ENCODE measurements at places on chromosomes 5 and 9.

GRCh38 chr5:79697222-79698170, 7.9 kb downstream of the CMYA5 start:
- peak; percentile 20 for DNase-seq

GRCh38 chr5:127228540-127229184, 61.9 kb upstream of the MEGF10 start:
- no peak for DNase-seq

DNA sequence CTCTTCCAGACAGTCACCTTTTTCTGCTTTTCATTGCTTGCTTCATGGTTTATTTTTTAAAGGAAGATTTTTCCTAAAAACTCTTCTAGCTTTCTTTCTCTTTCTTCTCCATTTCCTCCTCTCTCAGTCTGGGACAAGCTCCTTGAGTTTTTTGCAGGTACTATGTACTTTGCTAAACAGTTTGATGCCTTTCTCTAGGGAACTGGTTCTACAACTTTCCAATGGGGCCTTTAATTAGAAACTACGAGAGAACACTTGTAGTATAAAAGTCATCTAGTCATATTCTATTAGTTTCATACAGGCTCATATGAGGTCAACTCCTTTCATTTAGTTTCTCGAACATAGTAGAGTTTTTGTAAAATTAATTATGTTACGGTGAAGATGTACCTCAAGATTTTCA, 189.6 kb downstream of the DOCK8 start:
- DNase-seq, result no peak

DNA sequence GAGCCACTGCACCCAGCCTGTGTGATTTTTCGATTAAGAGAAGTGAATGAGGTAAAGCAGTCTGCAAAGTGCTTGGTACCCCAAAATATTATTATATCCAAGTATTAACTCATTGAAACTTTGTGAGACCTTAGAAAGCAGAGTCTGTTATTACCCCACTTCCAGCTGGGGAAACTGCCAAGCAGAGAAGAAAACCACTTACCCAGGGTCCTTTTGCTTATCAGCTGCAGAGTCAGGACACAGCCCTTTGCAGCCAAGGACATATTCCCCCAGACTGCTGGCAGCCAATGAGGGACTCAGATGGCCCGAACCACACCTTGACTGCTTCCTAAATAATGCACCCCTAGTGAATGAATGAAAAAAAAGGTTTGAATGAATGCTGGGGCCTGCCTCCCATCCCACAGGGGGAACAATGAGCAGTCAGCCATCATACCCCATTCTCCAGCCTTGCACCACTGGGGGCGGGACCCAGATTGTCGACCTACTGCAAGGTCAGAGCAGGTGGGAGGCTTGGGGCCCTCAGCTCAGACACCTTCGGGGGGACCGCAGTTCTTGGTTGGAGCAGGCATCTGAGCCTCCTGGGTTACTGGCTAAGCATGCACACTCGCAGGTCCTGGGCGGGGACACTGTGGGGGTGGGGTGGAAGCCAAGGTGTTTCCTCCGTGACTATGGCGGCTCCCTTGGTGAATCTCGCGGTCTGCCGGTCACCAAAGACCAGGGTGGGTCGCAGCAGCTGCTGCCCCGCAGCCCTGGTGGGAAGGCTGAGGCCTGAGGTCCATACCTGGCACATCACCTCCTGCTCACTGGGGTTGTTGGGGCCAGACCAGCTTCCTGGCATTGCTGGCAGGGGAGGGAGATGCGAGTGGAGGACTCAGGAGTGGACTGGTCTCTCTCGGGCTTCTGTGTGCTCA, 29.7 kb downstream of the PRRT1B start:
- DNase-seq, result no peak

DNA sequence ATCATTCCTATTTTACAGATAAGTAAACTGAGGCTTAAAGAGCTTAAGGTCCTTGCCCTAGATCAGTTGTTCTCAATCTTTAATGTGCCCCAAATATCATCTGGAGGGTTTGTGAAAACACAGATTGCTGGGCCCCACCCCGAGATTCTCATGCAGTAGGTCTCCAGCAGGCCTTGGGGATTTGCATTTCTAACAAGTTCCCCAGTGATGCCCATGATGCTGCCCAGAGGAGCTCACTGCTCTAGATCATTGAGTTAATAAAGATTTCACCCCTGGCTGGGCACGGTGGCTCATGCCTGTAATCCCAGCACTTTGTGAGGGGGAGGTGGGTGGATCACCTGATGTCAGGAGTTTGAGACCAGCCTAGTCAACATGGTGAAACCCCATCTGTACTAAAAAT, 42.8 kb upstream of the RAD23B start:
- DNase-seq, result no peak

- no peak for DNase-seq
Measured at GRCh38 chr5:38151878-38152277, 106.5 kb upstream of the EGFLAM start.

DNA sequence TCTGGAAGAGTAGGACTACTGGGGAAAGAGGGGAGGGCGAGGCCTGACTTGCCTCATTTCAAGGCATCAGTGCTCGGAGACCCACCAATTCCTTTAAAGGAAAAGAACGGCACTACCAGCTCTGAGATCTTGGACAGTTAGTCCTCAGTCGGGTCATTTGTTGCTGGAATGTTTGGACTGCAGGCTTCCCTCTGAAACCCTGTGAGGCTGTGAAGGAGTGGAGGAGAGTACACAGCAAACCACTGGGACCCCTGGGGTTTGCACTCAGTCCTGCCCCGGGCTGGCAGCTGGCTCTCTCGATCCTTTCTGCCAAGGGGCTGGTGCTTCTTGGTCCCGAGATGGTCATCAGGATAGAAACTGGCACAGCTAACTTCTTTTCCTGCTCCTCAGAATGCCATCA, 194.5 kb downstream of the TRIO start:
- no peak for DNase-seq

DNA sequence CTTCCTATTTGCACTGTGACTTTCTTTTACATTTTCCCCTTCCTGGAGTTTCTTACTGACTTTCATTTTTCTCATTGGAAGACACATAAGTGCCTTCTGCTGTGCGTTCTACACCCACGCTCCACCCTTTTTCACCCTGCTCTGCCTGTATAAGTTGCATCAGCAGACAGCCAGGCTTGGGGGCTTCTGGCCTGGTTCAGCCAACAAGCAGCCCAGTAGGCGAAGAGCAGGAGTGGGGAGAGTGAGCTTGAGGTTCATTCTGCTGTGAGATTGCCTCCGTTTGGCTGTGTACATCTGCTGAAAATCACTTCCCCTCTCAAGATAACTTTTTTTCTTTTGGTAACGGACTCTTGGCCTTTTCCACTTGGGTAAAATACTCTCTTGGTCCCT, 38.4 kb downstream of the RASGRF2 start:
- no peak for DNase-seq

DNA sequence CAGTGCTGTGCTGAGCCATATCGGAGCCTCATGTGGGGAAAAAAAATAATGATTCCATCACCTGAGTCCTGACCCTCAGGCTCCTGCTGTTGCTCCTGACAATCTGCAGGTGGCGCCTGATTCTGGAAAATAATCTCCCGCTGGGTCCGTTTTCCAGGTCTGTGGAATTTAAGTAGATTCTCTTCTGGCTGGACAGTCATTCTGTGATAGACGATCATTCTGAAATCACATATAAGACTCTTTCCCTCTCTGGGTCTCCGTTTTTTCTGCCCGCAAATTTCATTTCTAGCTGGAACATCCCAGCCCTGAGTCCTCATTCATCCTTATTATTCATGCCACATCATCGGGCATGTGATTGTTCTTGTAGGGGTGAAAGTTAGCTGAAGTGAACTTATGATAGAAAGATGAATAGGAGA, 22.1 kb upstream of the STXBP1 start:
- DNase-seq, result no peak

DNA sequence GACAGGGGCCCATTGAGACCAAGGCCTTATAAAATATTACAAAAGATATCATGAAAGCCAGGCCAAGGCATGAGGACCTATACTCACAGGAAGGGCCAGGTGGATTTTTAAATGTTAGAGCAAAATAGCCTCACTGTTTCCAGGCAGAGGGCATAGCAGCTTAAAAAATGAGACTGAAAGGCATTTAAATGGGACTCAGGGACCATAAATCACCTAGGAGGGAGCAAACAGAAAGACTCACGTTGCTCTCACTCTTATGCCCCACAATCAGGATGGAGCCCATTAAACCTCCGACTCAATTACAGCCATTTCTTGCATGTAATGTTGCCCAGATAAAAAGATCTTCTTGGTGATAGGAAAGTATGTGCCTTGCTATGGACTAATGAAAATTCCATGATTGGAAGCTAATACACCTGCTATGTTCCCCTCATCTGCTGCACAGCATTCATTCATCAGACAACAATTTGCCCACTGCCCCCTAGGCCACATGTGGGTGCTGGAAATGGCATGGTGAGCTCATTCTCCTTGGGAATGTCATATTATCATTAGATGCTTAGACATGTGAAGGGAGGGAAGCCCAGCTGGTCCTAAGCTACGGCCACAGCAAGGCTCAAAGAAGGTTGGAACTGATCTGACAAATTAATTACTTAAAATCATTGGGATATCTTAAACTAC, 128.6 kb upstream of the GRIA1 start:
- DNase-seq, result no peak

DNA sequence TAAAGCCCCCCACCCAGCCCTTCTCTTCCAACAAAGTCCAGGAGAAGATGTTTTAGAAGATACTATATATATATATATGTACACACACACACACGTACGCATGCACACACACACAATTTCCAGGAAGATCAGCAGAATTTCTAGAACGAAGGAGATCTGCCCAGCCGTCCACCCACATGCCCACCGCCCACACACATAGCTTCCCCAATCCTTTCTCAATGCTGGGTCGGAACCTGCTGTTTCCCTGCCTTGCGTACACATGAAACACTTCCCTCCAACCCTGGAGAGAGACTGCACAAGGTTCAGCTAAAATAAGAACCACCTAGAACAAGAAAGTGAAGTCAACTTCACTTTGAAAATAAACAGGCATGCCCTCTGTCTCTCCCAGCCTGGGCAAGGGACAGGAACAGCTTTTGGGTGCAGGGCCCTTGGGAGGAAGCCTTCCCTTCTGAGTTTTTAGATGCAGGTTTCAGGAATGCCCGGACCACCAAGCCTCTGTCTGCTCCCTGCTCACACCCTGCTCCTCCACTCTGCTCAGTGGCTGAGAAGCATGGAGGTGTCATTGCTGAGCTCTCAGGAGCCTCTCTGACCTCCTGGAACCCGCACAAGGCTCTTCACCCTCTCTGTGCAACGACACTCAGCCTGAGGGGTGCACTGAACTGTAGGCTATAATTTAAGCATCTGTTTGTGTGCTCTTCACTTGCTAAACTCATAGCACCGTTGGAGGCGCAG, 149.4 kb downstream of the C5orf15 start:
- no peak for DNase-seq

DNA sequence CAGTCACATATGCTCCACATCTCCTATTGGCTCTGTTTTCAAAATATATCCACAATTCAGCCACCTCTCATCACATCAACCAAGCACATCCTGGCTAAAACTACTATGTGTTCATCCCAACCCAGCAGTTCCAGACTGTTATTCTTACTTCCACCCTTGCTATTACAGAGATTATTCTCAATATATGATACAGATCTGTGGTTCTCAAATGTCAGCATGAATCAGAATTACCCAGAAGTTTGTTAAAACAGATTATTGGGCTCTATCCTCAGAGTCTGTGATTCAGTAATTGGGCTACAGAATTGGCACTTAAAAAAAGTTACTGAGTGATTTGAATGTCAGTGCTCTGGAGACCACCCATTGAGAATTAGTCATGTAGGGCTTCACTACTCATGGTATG, 78.8 kb upstream of the IZUMO3 start:
- DNase-seq, result no peak

GRCh38 chr5:81303563-81303962, 2.2 kb downstream of the ZCCHC9 start:
- DNase-seq, result peak; percentile 32

GRCh38 chr9:133506653-133507038, 18.1 kb downstream of the MYMK start:
- DNase-seq, result peak; percentile 83

DNA sequence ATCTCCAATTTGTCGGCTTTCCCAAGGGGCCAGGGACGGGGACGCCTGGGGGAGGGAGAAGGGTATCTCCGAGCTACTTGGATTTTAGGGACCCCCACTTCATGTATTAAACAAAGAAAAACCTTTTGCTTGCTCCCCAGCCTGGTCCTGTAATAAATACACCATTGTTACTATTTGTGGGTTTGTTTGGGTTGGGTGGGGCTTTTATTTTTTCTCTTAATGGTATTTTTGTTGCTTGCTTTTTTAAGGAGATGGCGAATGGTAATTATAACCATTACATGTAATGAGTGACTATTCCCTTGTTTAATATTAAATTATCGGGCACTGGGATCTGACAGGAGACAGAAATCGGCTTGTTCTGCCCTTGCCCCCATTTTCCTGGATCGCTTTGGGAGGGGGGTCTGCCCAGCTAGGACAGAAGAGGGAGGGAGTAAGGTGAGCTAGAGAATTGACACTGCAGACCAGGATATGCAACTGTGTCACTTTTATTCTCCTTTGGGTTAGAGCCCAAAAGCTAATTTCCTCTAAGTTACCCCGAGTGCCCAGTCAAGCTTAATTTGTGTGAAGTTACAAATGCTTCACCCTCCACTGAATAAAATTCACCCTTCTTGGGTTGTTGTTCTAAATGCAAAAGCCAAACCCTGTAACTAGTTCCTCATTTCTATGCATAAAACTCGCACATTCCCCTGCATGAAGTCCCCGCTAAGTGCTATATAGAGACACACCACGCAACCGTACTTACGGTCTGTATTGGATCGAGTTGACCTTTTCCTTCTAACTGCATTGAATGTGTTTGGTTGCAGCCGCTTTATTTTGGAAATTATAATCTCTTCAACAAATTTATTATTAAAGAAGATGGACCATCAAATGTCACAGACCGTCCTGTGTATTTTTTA, 1.6 kb upstream of the ZNF608 start:
- no peak for DNase-seq

- no peak for DNase-seq
Measured at GRCh38 chr5:139640421-139641115, 7.6 kb upstream of the CXXC5 start.

- peak; percentile 38 for DNase-seq
Measured at GRCh38 chr9:87898151-87898550, 15.5 kb downstream of the SPATA31E1 start.

DNA sequence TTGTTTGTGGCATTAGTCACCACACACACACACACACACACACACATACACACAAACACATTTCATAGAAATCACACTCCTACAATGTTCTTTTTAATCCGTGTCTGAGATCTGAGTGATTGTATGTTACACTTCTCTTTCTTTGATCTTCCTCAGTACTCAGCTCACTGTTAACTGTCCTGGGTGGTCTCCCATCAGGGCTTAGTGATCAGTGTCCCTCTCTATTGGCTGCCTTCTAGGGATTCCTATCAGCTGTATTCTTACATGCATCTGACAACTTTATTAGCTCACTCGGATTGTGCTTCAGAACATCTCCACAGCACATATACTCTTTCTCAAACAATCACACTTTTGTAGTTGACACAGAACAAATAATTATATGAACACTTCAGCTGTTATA, 170.2 kb upstream of the POU5F2 start:
- DNase-seq, result no peak

DNA sequence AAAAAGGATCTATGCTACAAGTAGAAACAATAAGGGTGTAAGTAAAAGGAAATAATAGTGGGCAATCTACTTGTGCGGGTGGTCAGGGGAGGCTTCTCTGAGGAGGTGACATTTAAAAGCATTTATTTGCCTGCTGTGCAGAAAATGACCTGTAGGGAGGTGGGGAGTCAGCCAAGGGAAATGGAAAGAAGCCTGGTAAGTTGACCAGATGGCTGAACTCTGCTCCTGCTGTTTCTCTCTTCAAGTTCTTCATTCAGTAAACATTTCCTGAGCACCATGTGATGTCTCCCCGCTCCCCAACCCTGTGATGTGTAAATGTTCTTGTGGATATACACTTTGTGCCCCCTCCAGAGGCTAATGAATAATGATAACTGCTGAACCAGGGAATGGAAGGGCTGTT, 9.9 kb upstream of the SPIN1 start:
- no peak for DNase-seq

All from AG09309 (cell line).